T-helper 17 cell (primary cell): ENCODE measurements at places on chromosomes 2 and 18.

- no peak for DNase-seq
These were observed 29.8 kb upstream of the EPB41L5 start for GRCh38 chr2:119983108-119983507.

DNA sequence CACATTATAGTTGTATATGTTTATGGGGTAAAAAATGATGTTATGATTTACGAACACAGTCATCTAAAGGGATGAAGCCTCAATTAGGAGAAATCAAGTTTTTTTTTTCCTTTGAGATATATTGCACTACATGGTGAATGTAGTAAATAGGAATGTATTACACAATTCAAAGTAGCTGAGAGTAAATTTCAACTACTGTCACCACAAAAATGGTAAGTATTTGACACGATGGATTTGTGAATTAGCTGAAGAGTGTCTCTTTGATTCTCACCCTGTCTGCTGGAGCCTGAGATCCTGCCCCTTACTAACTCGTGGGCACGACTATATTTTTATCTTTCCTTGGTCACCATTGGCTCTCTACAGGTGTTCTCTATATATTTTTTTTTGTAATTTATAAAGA is 540.4 kb upstream of the DSEL start:
- no peak for DNase-seq

- no peak for DNase-seq
These were observed 158.9 kb downstream of the TWIST2 start for GRCh38 chr2:239006622-239007285.

GRCh38 chr2:219726916-219727315 is 99.5 kb downstream of the SLC4A3 start:
- DNase-seq, result no peak

- DNase-seq, result no peak
These were observed 680.0 kb downstream of the EPHA4 start for GRCh38 chr2:220892018-220892634.

- DNase-seq, result no peak
These were observed 48.8 kb downstream of the STK39 start for GRCh38 chr2:168198476-168199207.

DNA sequence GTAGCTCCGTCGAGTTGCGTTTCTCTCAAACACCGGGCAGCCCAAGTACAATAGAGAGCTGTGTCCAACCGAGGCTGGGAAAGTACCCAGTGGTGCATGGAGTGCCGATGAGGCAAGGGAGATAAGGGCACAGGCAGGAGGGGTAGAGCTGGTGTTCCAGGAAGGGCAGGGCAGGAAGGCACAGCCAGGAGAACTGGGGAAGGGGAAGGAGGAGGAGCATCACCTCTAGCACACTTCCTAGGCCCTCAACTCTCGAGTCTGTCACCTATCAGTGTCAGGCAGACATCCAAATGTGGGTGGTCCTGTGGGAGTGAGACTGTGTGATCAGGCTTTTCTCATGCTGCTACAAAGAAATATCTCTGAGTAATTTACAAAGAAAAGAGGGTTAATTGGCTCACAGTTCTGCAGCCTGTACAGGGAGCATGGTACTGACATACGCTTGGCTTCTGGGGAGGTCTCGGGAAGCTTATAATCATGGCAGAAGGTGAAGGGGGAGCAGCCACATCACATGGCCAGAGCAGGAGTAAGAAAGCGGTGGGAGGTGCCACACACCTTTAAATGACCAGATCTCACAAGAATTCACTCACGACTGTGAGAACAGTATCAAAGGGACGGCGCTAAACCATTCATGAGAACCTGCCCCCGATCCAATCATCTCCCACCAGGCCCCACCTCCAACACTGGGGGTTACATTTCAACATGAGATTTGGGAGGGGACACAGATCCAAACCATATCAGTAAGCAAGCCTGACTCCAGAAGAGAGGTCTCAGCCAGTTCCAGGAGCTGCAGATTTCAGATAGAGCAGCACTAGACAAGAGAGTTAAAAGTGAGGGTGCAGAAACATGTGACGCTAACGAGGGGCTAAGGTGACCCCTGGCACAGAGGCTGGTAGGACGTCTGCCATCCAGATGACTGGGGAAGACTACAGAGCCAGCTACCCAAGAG is 75.7 kb downstream of the MBOAT2 start:
- DNase-seq, result no peak

DNA sequence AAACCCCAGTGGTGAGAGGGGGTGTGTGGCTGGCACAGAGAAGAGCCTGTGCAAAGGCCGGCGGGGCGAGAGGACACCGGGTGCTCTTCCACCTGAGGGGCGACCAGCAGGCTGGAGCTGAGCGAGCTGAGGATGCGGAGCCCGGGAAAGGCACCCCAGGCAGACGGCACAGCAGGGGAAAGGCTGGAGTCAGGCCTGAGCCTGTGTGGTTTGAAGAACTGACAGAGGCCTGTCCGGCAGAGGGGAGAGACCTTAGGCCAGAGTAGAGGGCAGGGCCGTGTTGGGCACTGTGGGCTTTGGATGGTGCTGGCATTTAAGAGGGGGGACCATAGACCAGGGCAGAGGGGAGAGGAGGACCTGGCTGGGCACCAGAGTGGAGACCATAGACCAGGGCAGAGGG is 149.8 kb downstream of the RTP5 start:
- no peak for DNase-seq

GRCh38 chr2:46615986-46616485 is 136.7 kb downstream of the TMEM247 start:
- DNase-seq, result peak; percentile 14

DNA sequence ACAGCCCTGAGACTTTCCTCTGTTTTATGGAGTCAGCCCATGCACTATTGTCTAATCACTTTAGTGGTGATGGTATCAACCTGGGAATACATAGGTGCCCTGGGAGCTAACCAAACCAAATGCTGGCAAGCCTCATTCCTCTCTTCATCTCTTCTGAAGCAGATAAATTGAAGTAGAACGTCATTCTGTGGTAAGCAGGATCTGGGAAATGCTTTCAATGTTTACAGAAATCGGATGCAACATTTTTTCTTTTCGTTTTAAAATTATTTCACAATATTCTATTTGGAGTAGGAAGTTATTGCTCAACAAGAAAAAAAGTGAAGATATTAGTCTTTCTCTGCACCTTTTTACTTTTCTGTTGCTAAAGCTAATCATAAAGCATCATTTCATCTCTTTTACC is 114.2 kb downstream of the RBMS1 start:
- DNase-seq, result no peak

DNA sequence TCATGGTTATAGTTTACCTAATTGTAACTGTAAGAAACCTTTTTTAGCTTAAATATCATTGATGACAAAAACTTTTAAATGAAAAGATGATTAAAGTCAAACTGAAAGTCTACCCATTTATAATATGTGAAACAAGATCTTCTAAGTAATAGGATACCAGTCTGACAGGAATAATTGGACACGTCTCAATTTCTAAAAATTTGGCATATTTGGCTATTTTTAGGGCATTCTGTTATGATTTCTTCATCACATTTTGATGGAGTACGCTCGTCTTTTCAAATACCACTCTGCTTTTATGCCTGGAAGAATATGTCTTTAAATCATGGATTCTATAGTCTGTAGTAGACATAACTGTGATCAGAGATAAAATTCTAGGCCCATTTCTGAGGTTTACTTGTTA is 1.3 kb downstream of the R3HDM1 start:
- DNase-seq, result no peak

DNA sequence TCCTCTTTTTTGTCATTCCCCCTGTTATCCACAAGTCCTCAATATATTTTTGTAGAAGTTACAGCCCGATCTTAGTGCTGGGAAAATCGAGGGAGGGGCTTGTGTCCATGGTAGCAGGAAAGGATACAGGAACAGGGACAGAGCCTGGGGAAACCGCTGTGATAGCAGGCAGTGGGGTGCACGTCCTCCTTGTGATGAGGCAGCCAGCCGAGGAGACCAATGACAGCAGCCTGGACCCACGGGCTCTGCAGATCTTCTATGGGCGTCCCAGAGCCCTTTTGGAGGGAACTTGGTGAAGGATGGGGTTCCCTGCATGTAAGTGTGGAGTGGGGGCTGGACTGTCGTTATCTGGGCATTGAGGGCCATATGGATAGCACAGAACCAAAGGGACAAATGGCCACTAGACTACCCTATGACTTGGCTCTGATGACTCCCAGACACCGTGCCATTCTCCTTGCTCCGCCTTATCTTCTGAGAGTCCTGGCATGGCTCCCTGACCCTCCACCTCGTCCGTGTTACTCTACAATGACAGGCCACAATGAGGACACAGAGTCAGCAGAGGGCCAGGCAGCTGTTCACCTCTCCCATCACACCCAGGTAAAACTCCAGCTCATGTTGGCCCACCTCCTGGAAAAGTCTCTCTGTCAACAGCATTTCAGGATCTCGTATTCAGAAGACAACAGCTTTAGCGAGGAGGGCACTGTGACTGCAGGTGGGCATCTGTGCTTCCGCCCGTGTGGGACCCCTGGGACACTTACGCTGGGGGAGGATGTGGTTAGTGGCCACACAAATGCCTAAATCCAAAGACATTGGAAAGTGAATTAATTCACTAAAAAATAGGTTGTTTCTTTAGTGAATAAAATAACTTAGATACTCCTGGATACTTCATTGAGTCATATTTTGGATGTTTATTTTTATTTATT is 100.1 kb downstream of the VAPA start:
- DNase-seq, result no peak

GRCh38 chr2:167177196-167177595 is 288.9 kb downstream of the XIRP2 start:
- no peak for DNase-seq

- DNase-seq, result no peak
These were observed 2.8 kb downstream of the FOSL2 start for GRCh38 chr2:28395334-28396061.

- DNase-seq, result no peak
These were observed 34.7 kb downstream of the NHEJ1 start for GRCh38 chr2:219125886-219126270.

DNA sequence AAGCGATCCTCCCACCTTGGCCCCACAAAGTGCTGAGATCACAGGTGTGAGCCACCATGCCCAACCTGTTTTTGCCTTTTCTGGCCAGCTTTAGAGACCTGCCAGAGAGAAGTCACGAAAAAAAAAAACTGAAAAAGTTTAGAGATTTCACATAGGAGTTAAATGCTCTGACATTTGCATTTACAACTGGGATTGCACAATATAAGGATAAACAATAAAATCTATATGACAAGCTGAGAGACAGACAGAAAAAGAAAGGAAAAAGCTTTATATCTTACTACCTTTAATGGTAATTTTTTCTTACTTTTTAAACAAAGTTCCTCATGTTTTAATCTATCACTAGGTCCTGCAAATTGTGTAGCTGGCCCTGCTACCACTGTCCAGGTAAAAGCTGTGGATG is 466.5 kb downstream of the TXNL1 start:
- no peak for DNase-seq

DNA sequence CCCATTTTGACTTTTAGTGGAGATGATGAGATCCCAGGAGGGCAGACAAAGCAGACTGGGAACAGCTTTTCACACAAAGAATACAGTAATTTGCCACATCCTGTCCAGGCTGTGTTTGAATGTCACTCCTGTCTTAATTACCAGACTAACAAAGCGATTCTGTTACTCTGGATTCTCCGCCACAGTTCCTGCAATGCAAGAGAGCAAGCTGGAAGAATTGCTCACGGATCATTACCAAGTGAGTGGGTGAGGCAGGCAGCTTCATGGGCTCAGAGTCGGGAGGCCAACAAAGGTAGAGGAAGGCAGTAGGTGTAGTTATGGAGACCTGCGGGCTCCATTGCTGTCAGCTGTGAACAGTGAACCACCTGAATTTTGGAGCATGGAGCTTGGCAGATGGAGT is 250.5 kb upstream of the ATP5MC3 start:
- no peak for DNase-seq

GRCh38 chr2:6780765-6781274 is 84.9 kb downstream of the CMPK2 start:
- DNase-seq, result no peak

DNA sequence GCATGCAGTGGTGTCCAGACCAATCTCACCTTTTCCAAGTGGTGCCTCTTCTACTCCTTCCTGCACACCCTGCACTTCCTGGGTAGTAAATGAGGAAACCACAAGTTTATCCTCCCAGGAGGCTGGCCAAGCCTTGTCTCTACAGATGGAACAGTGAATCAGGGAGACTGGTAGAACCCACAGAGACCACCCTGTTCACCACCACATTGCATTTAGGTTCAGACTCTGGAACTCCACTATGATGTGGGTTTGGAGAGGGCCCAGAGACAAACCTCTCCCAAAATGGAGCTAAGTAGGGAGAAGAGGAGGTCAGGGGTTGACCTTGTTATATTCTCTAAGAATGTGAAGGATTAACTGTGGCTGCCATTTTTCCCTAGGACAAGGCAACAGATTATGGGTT is 102.8 kb upstream of the FZD7 start:
- no peak for DNase-seq

DNA sequence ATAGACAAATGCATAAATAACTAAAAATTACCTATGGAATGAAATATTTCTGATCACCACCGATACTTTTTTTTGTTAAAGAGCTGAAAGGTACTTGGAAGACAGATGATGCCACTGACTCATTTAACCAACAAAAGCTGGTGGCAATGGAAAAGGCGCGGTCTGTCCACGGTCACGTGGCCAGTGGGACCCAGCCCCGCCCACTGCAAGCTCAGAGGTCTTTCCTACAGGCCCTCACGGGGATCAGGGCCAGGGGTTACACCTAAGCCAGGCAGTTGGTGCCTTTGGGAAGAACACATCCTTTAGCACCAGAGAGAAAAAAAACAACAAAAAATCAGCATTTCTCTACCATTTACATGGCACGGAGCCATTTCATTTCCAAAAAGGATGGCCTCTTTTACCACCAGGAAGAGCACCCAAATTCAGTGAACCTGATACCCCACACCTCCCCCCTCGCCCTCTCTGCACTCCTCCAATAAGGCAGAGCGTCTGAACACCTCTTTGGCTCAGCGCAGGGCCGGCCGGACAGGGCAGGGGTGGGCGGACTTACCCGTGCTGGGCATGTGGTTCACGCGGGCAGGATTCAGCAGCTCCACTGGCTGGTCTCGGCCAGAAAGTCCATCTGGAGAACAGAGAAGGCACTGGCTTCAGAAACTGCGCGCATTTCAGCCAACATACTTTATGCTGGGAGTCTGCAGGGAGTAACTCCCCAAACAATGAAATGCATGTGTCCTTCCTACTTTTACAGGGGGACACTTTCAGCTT is 164.6 kb downstream of the HDAC4 start:
- no peak for DNase-seq

DNA sequence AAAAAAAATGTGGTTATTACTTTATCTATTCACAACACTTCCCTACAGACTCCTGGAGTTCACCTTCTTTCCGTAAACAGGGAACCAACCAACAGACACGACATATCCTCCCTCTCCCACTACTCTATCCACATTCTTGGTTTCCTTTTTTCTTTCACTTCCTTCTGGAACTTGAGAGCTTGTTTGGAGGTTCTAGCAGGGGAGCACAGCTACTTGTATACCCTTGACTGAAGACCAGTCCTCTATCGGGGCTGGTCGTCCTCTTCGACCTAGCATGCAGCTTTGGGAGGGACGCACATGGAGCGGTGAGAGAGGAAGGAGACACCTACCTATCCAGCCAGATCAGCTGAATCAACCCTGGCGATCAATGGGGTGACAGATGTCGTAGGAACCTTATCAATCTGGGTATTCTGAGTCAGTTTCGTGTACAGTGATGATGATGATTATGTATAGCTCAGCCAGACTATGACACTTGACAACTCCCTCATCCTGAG is 43.5 kb upstream of the MSH2 start:
- DNase-seq, result no peak

- no peak for DNase-seq
These were observed 49.4 kb downstream of the TSPYL6 start for GRCh38 chr2:54206596-54206995.
